Heart left ventricle (tissue), 16 donors: ENCODE measurements at places on chromosomes 11 and 22.
A peak's percentile ranks its signal among the peaks of the same experiment; 100 is the strongest.

- DNase-seq, result no peak
These were observed 7.4 kb downstream of the ARHGEF17 start for GRCh38 chr11:73315293-73316020.

DNA sequence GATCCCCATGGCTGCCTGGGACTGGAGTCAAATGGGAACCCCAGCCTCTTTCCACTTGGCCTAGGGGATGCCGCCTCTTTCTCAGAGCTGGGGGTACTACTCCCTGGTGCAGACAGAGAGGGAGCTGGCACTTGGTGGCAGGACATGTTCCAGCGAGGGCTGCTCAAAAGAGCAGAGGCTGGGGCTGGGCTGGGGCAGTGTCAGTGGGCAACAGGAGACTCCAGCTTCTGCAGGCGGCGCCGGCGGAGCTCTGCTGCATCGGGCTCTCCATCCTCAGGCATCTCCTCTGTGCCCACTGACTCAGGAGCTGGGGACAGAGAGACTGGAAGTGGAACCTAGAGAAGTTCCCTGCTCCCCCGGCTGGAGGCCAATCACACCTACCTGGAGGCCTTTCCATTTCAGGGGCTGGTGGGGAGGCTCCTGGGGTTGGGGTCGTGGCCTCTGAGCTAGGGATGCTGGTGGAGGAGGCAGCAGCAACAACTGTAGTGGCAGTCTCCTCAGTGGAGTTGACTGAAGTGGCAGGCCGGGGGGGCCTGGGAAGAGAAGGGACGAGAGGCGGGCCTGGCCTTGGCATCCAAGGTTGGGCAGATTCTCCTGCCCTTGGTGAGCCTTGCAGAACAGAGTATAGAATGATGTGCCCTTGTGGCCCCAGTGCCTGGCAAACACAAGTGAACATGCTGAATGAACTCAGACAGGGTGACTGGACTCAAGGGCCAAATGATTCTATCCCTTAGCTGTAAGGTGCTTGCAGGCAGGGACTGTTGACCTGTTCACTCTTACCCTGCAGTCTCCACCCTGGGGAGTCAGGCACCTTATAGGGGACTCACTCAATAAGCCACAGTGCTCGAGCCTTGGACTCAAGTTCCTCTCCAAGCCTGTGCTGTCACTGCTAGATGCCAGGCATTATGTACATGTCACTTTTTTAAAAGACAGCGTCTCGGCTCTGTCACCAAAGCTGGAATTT is 5.9 kb downstream of the SYVN1 start:
- DNase-seq, result no peak

GRCh38 chr11:96969251-96969650 is 579.4 kb downstream of the JRKL start:
- DNase-seq, result no peak

- DNase-seq, result no peak
These were observed 4.8 kb upstream of the DUSP8 start for GRCh38 chr11:1576825-1577224.

DNA sequence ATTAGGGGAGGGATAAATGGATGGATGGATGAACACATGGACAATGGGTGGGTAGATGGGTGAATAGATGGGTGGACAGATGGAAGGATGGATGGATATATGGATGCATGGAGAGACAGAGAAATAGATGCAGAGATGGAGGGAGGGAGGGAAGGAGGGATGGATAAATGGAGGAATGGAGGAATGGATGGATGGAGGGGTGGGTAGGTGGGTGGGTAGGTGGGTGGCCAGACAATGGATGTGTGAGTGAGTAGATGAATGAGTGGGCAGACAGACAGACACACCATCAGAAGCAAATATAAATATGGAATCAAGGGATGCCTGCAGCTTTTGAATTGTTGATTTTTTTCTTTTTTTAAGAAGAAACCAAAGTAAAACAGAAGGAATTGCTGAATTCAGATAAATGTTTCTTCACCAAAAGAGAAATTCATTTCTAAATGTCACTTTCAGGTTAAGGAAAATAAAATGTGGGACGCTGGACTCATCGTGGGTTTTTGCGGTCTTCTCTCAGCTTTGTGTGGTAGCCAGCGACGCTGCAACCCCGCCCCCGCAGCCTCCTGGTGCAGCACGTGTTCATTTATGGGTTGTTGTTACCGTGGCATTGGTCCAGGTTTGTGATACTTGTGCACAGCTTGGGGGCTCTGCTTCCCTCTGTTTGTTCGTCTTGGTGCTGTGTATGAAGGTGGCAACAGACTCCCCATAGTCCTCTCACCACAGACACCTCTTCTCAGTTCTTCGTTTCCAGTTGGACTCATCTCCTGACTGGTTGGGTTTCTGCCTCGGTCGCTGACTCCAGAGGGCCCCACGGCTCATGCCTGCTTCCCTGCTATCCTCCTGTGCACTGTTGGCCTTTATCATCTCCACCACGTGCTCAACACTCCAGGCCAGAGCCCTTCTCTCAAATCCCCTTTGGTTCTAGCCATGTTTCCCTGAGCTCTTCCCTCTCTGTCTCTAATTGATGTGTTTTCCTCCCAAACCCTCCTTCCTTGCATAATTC is 76.4 kb downstream of the CDKN1C start:
- DNase-seq, result no peak

- no peak for DNase-seq
These were observed 29.9 kb downstream of the SYN3 start for GRCh38 chr22:33028234-33028633.

DNA sequence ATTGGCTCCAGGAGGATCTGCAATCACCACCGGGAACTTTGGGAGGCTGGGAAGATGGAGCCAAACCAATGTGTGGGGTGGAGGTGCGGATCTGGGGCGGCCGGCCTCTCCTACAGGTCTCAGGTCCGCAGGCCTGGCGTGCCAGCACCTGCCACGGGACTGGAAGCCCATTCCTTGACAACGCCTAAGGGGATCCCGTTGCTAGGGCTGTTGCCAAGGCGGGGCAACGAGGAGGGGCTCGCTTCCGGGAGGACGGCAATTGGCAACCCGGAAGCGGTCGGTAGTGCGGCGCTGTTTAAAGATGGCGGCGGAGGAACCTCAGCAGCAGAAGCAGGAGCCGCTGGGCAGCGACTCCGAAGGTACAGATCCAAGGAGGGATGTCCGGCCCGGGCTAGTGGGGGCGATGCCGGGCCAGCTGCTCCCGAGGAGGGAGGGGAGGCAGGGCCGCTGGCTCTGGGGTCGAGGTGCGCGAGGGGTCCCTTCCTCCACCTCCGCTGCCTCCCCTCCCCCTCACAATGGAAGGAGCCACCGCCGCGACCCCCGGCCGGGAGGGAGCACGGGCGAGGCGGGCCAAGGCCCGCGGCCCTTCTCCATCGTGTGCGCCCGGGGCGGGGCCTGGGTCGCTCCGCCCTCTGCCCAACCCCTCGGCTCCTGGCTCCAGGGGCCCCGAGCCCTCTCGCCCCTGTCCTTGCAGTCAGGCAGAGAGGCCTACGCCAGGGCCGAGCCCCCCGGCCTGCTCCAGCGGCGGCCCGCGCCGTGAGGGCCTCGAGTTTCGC is at the start of gene OTUB1:
TSS of gene OTUB1 (plus strand) at position 283 of the 776 bp plus-strand sequence. CDS start at position 302, 19 bp downstream.
- peak; percentile 94 for DNase-seq

DNA sequence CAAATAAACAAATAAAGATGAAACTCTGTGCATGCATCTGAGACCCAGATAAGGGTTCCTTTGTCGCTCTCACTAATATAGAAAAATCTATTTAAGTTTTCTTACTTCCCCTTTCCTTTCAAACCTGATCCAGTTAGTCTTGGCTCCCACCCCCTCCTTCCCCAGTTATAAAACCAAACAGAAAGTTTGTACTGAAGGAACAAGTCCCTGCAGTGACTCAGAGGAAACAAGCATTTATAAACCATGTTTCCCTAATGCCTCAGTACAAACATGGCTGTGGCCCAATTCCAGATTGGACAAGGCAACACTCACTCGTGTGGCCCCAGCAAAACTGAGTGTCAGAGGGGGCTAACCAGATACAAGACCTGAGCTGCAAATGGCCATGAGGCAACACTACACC is 65.5 kb upstream of the ARHGAP20 start:
- DNase-seq, result no peak

DNA sequence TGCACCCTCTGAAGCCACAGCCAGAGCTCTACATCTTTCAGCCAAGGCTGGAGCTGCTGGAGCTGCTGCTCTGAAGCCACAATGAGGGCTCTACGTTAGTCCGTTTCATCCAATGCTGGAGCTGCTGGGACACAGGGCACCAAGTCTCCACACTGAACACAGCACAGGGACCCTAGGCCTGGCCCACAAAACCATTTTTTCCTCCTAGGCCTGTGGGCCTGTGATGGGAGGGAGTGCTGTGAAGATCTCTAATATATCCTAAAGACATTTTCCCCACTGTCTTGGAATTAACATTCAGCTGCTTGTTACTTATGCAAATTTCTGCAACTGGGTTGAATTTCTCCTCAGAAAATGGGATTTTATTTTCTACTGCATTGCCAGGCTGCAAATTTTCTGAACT is 441.4 kb upstream of the FAT3 start:
- DNase-seq, result no peak

DNA sequence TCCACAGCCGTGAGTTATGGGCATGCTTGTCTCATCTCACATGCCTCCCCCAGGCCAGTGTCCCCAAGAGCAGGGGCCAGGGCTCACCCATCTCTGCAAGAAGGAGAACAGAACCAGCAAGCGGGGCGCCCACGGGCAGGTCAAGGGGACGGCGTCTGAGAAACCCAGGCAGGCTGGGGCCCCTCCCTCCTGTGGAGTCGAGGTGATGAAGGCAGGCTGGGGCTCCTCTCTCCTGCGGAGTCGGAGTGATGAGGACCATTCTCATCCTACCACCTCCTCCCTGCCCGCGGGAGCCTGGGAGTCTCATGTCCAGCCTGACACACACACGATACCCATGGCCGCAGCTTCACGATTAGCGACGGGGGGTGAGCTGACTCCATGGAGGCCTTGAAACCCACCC is 141.9 kb downstream of the CTTN start:
- DNase-seq, result no peak

- DNase-seq, result no peak
These were observed 20.8 kb downstream of the BARX2 start for GRCh38 chr11:129396454-129396853.

DNA sequence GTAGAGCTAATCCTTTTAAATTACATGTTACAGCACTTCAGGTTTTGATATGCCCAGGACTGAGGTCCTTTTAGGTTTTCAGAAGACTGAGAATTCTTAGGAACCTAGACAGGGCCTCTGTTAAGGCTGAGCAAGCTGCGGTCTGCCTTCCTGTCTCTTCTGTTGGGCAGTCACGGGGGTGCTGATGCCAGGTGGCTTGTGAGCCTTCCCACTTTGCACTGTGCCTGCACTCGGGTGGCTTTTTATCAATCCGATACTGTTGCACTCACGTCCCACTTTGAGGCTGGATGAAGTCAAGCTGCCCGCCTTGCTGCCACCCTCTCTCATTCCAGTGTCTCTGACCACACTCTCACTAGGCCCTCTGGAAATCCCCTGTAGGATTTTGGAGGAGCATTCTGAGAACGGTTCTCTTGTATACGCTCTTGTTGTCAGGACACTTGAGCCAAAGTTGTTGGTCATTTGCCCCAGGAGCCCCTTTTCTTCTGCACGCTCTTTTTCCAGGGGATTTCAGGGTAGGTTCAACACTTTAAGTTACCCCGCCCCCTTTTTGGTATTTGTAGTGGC is 141.8 kb downstream of the TEAD1 start:
- DNase-seq, result no peak

DNA sequence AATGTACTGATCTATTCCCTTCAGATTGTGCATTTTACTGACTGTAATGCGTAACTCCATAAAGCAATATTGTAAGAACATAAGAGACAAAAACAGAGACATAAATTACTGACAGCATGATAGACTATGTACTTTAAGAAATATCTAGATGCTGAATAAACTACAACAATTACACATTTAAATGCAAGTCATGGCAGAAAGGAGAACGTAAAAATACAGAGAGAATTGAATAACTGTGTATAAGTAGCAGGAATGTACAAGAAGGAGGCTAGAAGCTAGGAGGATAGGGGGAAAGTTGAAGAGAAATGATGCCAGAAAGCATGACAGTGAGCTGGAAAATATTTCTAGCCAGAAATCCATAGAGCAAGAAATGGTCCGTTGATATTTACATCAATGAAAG is 74.0 kb upstream of the FAM181B start:
- no peak for DNase-seq

- peak; percentile 55 for DNase-seq
These were observed 1495.0 kb downstream of the BRD1 start for GRCh38 chr22:48332438-48333322.

GRCh38 chr11:125688632-125689031 is 8.0 kb upstream of the ACRV1 start:
- DNase-seq, result no peak

GRCh38 chr11:108224366-108224765 is 1.5 kb downstream of the ATM start:
- DNase-seq, result no peak

GRCh38 chr11:46978005-46978491 is 41.5 kb downstream of the CSTPP1 start:
- DNase-seq, result no peak

DNA sequence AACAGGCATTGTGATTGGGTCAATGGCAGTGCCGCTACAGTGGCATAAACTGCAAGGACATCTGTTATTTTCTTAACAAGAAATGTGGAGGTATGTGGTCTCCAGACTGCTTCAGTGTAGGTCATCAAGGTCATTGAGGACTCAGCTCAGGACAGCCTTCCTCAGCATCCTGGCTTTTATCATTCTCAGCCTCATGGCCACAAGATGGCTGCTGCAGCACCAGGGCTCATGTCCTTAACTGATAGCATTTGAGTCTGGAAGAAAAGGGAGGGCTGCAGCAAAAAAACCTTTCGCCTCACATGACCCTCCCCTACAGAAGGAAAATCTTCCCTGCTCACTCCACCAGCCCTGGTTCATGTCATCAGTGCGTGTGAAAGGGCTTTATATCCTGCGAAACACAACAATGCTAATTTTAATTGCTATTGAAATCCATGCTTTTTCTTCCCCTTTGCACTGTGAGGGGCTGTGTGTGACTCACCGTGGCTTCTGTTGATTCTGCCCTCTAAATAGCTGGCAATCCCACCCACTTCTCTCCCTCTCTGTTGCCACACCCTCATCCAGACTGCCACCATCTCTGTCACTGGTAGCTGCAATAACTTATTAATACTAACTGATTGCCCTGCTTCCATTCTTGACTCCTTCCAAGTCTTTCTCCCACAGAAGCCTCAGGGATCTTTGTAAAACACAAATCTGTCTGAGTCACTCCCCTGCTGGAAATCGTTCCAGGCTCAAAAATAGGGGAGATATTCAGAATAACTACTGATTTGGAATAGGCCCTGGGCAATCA is 43.8 kb downstream of the CHRDL2 start:
- no peak for DNase-seq
